ENCODE measurements at places on chromosomes 12 and 14.
A peak's percentile ranks its signal among the peaks of the same experiment; 100 is the strongest.

DNA sequence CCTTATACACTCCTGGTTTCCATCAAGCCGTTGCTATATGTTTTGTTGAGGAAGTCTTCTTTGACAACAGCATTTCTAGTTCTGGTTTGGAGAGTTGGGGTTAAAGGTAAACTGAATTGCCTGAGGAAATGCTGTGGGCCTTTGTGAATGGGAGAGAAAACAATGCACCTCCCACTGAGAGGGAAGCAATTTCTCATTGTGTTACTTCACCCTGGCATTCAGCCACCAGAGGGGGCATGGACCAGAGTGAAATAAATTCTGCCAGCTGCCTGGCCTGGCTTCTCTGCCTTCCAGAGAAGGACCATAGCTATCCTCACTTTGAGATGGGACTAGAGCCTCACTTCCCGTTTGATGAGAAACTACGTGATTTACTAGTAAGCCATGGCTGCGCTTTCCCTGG is 475.3 kb downstream of the EGLN3 start:
- peak; percentile 49 for DNase-seq

GRCh38 chr12:60075091-60075490 is 479.3 kb downstream of the SLC16A7 start:
- DNase-seq: no peak

DNA sequence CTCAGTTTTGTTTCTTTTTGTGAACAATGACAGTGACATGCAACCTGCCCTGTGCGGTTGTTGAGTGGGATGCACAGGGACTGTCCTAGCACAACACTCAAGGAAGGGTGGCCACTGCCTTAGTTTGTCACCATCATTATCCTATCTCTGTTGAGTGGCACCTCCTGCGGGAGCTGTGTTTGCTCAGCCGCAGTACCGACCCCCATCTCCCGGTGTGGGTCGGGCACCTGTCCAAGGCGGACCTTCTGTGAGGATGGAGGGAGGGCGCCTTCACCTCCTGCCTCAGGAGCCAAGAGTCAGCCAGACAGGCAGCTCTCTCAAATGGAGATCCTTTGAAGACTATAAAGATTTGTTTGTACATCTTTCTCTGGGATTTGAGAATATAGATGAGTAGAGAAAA is 142.1 kb downstream of the TSPAN9 start:
- no peak for DNase-seq

DNA sequence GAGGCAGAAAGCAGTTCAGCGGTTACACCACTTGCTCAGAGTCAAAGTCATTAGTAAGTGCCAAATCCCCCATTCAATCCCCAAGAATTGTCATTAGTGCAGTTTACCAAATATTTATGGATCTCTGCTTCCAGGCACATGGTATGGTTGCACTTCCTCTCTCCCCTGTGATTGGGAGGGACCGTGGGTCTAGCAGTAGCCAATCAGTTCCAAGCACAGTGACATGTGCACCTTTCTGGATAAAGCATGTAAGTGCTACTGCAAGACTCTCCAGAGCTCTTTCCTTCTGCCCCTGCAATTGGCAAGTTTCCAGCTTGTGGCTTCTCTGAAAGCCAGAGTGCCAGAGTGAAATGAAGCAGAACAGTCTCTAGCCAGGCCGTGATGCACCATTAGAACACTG is 85.3 kb upstream of the FLRT2 start:
- DNase-seq: no peak

DNA sequence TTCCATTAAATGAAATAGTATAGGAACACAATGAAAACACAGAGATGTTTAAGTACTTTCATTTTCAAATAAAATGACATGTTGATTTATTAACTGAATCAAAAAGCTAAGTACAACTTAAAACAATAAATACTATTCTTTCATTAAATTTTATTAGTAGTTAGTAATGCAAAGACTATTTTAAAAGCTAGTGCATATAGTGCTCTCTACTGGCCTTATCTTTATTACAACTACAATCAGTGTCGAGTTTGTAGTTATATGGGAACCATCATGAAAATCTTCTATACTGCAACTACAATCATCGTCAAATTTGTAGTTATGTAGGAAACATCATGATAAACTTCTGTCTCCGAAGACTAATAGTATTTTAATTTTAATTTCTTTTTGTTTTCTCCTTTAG is 8.9 kb upstream of the LIN7A start:
- no peak for DNase-seq

GRCh38 chr14:75906680-75907280 is 75.0 kb downstream of the TGFB3 start:
- DNase-seq: peak; percentile 54

DNA sequence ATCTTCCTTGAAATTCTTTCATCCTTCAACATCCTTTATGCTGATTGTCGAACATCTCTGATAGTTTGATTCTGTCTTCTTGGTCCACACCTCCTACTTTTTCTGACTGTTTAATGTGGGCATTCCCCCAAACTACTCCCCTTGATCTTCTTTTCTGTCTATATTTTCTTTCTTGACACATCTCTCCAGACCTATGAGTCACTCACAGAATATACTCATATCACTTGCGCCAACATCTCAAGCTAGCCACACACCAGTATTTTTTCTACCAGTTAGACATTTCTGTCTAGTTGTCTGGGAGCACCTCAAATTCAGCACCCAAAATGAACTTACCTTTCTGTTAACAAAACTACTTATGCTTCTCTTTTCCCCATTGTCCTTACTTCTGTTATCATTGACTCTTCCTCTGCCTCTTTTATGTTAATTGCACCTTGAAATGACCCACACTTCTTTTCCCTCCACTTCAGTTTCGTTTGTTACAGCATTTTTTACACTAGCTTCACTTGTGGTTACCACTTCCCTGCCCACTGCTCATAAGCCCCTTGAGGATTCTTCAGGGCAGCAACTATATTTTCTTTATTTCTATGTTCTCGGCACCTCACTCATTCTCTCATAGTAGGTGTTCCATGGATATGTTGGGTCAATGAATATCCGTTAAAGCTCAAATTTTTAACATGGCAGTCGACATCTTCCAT is 33.5 kb downstream of the TSHR start:
- DNase-seq: no peak

All from HEK293T (cell line).